ENCODE measurements at places on chromosomes 13 and 19. TPM values are rescaled to one million over a fixed set of nuclear protein-coding genes. Genes with fewer than 3 reads are reported as not detected.

The GJA3 gene
- 0.13 TPM for polyA plus RNA-seq

- no peak for DNase-seq
These were observed 91.1 kb upstream of the ANKRD10 start for GRCh38 chr13:111005808-111006505.

The ZNF208 gene
- polyA plus RNA-seq: not detected

DNA sequence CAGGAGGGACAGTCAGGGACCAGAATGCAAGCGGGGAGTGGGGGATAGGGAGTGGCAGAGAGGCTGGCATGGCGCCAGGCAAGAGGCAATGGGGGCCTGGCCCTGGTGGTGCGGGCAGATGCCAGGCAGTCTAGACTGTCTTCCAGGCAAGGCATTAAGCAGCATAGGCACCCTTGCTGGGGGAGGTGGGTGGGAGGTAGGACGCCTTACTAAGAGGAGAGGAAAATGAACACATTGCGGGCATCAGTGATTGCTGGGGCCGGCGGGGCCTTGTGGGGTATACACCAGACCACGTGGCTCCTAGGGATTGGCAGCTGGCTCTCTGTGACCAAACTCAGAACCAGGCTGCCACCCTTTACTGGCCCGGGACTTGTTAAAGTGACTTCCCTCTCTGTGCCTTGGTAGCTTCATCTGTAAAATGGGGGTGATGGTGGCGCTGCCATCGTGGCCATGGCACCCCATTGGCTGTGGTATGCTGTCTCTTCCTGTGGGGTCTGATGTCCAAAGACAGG is 46.0 kb downstream of the DNM2 start:
- no peak for DNase-seq

DNA sequence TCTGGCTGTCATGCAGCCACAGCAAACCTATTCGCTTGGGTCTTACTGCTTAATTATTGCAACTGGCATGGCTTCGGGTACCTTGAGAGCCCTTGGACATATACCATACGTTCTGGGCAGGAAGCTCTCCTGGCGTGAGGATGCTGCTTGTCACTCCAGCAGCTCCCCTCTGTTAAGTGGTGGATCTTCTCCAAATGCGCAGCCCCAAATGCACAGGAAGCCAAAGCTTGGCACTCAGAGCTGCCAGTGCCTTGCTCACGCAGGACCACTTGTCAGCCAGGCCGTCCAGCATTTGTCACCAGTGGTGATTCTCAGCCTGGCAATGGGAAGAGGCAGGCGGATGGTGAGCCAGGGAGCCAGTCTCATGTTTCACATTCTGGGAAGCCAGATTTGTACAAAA is 158.6 kb downstream of the KATNAL1 start:
- DNase-seq: no peak

DNA sequence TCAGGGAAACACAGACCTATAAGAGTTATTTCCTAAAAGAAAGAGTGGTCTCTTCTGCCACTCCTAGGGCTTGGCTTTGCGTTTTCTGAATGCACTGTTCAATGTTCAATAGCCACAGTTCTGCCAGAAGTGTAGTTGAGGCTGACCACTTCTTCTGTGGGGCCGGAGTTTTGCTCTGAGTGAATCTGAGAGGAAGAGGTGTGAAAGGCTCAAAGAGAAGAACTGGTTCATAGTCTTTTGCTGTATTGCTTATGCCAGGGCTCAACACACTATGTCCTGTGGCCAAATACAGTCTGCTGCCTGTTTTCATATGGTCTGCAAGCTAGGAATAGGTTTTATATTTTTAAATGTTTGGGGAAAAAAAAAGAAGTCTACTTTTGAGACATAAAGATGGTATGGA is 128.2 kb downstream of the STOML3 start:
- no peak for DNase-seq
